ENCODE measurements at places on chromosomes 12 and 14.

- DNase-seq = no peak
Measured at GRCh38 chr12:40820794-40821484, 128.7 kb downstream of the CNTN1 start.

GRCh38 chr14:103623883-103624482 is 5.0 kb upstream of the KLC1 start:
- DNase-seq = no peak

GRCh38 chr14:76129851-76130576 is 21.7 kb upstream of the GPATCH2L start:
- DNase-seq = no peak

DNA sequence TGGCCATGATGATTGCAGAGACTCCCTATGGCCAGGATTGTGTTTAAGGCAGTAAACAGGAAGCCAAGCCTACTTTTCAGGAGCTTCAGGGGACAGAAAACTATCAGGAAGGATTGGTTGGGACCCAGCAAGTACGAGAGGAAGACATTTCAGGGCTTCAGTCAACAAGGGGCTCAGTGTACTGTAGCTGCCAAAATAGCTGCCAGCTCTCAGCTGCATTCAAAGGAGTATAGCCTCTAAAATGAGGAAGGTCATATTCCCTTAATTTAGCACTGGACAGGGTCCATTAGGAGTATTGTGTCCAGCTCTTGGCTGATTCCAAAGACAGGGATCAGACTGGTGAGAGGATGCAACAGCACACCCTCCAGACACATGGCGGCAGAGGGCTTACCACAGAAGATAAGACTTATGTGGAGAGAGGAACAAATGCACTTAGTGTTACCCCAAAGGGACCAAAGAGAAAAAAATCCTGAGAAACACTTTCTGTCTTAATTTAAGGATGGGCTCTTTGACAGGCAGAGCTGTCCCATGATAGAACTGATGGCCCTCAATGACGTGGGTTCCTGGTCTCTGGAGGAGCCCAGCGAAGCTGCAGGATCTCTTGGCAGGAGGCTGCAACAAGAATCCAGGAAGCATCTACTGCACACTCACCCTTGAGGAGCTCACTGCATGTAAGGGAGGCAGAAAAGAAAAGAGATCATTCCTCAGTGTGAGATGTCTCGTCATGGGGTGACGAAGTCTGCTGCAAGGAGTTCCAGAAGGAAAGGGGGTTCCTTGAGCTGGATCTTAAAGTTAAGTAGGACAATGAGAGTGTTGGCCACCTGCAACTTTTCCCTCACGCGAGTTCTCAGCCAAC is 14.8 kb downstream of the BDKRB1 start:
- DNase-seq = no peak

GRCh38 chr12:131195796-131196195 is 242.1 kb downstream of the ADGRD1 start:
- no peak for DNase-seq

DNA sequence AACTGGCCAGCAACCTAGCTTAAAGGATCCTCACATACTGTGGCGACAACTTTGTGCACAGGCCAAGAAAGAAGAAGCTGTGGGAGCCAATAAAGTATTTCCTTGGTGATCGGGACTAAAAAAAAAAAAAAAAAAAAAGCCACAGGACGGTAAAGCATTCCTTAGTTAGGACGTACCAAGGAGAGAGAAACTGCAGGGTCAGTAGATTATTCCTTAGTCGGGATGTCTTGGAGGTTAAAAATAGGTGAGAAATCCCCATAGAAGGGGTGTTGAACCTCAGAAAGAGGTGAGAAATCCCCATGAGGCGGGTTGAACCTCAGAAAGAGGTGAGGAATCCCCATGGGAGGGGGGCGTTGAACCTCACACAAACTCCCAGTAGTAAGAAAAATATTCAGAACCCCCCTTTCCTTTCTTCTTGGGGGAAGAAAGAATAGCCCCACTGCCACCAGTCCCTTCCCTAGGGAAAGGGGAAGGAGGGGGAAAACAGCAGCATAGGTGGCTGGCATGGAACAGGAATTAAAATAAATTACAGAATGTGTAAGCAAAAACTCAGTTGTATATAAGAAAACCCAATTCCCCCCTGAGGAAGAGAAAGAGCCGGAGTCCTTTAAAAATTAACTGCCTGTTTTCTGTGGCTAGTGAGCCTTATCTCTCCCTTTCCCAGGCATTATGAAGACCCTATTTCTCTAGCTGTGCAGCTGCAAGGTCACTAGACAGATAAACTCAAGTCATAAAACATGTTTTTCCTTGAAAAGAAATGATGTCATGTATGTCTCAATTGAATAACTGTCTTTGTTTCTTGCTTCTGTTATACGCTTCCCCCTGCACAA is 26.8 kb downstream of the KLRK1 start:
- DNase-seq = no peak

DNA sequence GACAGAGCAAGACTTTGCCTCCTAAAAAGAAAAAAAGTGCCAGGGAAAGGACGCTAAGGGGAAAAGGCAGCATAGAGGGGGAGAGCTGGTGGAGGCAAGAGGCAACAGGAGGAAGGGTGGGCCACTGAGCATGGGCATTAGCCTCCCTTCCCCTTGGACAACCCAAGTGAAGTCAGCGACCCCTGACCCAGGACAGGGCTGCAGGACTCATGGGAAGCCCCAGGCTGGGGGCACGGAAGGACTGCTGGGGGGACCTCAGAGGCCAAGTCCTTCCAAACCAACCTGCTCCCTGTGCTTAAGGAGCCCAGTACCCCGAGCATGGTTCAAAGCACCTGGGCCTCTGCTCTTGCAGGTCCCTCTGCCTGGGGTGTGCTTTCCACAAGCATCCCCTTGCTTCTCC is 27.5 kb downstream of the CMKLR1 start:
- DNase-seq = no peak

DNA sequence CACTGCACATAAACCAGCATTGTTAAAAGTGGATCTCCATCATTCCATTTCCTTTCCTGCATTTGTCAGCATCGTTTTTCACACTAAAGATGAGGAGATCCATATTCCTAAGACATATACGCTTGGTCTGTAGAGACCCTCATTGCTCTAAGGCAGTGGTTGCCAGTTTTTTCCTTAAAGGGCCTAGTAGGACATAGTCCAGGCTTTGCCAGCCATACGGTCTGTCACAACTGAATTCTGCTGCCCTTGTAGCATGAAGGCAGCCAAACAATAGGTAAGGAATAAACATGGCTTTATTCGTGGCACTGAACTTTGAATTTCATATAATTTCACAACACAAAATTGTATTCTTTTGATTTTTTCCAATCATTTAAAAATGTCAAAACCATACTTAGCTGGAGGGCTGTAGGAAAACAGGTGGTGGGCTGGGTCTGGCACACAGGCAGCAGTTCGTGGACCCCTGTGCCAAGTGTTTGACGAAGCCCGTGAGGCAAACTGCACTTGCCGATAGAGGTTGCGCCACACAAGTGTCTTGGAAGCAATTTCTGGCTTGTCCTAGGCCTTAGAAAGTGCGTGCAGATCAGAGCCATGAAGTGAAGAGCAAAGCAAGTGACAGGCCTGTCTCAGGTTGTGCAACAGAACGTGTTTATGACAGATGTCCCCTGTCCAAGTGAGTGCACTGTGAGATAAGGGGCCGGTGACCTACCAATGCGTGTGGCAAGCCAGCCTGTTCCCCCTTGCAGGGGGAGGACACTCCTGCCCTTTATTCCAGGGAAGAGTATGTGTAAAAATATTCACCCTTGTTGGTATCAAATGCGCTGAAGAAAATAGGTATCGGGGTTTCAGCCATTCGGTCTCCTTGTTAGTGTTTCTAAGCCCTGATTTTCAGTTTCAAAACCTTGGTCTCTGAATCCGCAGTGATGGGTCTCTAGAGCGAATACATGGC is 916 bp upstream of the CHPT1 start:
- peak; percentile 38 for DNase-seq

DNA sequence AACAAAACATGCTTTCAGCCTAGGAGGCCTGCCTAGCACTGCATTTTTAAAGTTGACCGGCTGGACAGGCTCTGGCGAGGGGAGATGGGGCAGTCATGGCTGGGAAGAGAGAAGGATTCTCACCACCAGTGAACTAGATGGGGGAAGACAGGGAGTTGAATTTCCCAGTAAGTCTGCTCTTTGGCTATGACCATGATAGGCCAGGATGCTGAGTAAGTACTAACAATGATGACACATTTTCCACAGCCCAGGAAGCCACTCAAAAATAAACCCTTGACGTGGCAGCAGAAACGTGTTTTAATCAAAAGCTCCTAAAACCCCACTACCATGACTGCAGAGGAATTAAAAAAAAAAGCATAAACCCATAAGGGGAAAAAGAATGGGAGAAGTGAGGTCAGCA is 19.0 kb downstream of the KCTD10 start:
- DNase-seq = no peak

DNA sequence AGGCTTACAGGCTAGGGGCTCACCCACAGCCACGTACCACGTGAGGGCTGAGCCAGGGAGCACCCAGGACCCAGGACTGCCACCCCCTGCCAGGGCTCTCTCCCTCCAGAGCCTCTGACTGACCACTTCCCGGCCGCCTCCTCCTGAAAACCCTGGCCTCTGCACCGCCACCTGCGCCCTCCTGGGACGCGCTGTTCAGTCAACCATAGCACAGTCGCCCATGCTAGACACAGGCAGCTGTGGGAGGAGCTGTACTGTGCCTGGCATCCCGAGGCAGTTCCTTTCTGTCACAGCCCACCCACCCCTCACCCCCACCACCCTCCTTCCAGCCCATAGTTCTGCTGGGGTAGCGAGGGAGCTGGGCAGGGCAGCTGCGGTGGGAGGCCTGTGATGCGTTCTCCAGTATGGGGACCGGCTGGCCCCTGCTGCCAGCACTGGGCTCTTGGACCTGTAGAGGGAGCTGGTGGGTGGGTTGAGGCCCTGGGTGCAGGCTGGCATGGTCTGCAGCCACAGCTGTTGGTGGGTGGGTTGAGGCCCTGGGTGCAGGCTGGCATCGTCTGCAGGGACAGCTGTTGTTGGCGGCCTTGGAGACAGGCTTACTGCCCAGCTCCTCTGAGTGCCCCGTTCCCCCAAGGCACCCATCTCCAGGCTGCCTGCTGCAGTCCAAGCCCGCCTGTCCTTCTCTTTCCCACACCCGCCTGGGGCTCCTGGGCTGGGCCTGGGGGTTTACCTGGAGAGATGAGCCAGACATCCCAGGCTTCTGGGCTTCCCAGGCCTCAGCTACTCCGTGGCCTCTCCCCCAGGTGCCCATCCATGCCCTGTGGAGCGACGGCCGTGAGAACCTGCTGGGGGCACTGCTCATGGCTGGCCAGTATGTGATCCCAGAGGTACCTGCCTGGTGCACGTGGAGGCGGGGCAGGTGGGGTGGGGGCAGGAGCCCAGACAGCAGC is 11.5 kb downstream of the ASPG start:
- no peak for DNase-seq

DNA sequence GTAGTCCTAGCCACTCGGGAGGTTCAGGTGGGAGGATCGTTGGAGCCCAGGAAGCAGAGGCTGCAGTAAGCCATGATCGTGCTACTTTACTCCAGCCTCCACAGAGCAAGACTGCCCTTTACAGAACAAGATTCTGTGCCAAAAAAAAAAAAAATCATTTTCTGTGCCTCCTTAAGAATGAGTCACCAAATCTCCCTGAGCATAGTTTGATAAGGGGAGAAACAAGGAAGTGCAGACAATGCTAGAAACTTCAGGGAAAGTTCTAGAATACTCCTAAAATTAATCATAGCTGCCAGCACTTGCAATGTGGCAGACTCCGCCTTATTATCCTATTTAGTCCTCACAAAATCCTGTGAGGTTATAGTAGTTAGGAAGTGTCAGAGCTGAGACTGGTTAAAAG is 74.5 kb downstream of the KCNK10 start:
- no peak for DNase-seq

DNA sequence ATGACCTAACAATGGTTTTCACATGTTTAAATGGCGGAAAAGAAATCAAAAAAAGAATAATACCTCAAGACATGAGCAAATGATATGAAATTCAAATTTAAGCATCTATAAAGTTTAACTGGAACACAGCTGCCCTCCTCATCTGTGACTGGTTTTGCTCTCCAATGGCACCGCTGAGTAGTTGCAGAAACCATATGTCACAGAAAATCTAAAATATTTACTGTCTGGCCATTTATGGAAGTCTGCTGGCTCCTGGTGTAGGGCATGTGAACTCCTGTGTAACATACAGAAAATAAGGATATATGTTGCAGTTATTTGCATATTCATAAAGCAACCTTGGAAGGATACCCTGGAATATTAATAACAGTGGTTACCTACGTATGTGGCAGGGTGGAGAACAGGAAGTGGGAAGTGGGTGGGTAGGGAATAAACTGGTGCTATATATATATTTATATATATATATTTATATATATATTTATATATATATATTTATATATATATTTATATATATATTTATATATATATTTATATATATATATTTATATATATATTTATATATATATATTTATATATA is 48.4 kb downstream of the LTBP2 start:
- no peak for DNase-seq

DNA sequence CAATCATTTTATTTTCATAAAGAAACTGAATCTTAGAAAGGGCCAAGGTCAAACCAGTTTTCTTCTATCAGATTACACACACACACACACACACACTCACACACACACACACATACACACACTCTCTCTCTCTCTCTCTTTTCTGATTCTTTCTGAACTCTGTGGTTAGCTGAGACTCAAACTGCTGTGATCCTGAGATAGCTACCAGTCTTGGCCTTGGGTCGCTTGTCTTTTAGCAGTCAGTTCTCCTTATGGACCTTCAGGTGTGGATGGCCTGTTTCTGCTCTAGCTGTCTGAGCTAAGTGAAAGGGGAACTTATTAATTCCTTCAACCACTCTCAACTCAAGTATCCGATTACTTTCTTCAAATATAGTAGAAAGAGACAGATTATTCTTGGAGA is 145.1 kb downstream of the GRIP1 start:
- no peak for DNase-seq

- DNase-seq = no peak
Measured at GRCh38 chr12:110109037-110109836, 14.9 kb upstream of the IFT81 start.

GRCh38 chr14:44170556-44170955 is 336.5 kb downstream of the FSCB start:
- no peak for DNase-seq

- no peak for DNase-seq
Measured at GRCh38 chr14:101010835-101011234, 107.3 kb upstream of the RTL1 start.

- DNase-seq = no peak
Measured at GRCh38 chr14:35284506-35284905, 7.7 kb upstream of the PSMA6 start.

DNA sequence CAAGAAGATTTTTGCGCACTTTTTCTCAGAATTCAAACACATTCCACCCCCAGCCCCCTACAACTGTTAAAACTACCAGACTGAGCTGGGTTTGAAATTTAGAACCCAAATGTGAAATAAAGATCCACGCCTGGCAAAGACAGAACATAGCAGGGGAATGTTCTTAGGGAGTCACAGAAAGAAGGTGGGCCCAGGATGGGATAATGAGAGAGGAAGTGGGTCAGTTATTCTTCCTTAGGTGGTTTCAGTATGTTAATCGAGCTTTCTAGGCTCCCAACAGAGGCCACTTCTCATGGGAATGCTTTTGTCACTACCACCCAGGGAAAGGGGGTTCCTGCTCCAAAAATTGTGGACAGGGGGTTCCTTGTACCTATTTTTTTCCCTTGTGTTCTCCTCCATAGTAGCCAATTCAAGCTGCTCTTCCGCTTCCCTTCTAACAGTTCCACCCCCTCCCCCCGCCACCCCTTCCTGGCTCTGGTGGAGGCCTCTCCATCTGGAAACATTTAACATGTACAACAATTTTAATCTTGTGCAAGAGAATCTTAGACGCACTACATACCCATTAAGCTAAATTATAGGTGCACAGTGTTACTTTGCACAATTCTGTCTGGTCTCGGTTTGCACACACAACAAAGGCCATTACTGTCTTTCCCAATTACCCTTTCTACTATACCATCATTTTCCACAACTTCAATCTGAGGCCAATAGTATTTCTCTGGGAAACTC is 218.1 kb downstream of the MON2 start:
- no peak for DNase-seq
